ENCODE measurements at places on chromosomes 1 and 21.

- DNase-seq, result no peak
Measured at GRCh38 chr1:183812686-183813569, 8.0 kb downstream of the RGL1 start.

DNA sequence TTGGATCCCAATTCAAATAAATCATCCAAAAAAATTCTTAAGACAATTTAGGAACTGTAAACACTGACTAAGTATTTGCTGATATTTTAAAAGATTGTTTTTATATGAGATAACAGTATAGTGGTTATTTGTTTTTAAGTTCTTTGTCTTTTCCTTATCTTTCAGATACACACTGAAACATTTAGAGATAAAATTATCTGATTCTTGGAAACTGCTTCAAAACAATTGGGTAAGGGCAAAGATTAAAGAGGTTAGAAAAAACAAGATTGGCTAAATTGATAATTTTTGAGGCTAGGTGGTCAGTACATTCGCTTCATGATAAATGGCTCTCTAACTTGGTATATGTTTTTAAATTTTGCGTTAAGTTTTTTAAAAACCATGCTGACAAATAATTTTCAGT is 117.3 kb downstream of the PSMG1 start:
- DNase-seq, result no peak

DNA sequence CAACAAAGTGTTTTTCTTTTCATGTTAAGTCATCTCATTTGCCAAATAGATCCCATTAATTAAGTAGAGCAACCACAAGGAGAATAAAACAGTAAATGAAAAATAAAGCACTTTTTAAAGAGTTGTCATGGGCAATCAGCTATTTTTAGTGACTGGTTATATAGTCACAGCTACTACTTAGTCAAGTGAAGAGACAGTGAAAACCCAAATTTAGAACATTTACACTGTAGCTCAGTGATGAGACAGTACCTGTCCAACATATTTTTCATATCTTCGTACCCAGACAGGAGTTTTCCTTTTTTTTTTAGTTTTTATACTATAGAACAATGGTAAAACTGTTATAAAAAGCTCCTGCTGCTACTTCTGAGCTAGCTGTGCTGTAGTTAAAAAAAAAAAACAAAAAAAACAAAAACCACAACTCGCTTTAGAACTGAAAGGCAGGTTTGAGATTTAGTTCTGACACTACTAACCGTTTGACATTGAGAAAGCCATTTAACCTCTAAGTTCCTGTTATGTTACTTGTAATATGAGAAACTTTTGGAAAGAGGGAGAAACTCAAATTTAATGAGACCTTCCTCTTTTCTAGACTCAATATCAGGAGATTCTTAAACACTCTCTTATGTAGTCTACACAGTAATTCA is 777.5 kb downstream of the ADGRL2 start:
- DNase-seq, result no peak

DNA sequence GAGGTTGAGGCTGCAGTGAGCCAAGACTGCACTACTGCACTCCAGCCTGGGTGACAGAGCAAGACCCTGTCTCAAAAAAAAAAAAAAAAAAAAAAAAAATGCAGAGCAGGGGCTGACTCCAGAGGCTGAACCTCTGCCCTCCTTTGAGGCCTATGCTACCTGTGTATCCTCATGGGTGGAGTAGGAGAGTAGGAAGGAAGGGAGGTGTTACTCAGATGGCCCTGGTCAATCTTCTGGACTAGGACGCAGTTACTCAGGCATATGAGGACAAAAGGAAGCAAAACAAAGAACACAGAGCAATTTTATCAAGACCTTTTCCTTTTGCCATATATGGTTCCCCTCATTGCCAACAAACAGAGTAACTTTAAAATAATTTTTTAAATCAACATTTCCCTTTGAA is 35.2 kb downstream of the TGFBR3 start:
- DNase-seq, result no peak

GRCh38 chr1:100250264-100250663 is 630 bp upstream of the DBT start:
- DNase-seq, result no peak

DNA sequence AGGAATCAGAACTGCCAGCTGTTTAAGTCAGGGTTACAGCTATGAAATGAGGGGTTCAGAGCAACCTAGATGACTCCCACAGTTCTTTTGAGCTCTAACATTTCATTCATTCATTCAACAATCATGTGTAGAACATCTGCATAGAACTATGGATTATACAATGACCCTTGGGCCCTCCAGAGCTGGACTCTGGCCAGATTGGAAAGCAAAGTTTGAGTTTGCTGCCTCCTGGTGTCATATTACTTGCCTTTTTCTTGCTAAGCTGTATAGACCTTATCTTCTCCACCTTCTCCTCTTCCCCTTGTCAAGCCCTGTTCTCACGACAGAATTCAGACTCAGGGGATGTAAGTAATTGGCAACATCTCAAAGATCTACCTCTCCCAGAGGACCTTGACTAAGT is 4.0 kb downstream of the CASQ2 start:
- DNase-seq, result no peak

GRCh38 chr1:34924759-34925555 is 4.5 kb downstream of the DLGAP3 start:
- no peak for DNase-seq

DNA sequence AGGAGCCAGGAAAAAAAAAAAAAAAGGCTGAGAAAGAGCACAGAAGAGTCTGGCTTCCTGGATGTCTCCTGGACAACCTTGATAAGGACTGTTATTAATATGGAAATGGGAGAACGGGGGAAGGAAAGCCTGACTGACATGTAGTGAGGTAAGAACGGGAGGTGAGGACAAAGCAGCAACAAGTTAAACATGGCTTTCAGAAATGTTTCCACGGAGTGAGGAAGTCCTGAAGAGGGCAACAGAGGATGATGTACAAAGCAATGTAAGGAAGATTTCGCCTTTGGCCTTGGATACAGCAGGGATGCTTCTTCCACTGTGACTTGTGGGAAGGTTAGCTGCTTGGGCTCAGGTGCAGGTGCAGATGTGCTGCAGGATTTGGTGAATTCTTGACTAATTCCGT is 11.9 kb upstream of the NIBAN1 start:
- DNase-seq, result no peak

- DNase-seq, result no peak
Measured at GRCh38 chr1:210360852-210361477, 32.3 kb downstream of the HHAT start.

- DNase-seq, result no peak
Measured at GRCh38 chr1:20615946-20616846, 17.1 kb upstream of the PINK1 start.

GRCh38 chr1:76284842-76285241 is 210.3 kb downstream of the ST6GALNAC3 start:
- no peak for DNase-seq

GRCh38 chr1:230186003-230186863 is 119.2 kb downstream of the GALNT2 start:
- DNase-seq, result no peak

GRCh38 chr1:97660431-97661105 is 260.3 kb downstream of the DPYD start:
- no peak for DNase-seq

- DNase-seq, result no peak
Measured at GRCh38 chr1:244840219-244840794, 4.8 kb downstream of the COX20 start.

GRCh38 chr21:26449161-26449560 is 123.9 kb downstream of the CYYR1 start:
- no peak for DNase-seq

- DNase-seq, result no peak
Measured at GRCh38 chr1:237033061-237033460, 8.9 kb upstream of the RYR2 start.

GRCh38 chr1:4090976-4091660 is 191.0 kb upstream of the C1orf174 start:
- DNase-seq, result no peak

GRCh38 chr1:242723044-242723716 is 198.7 kb upstream of the PLD5 start:
- DNase-seq, result no peak

DNA sequence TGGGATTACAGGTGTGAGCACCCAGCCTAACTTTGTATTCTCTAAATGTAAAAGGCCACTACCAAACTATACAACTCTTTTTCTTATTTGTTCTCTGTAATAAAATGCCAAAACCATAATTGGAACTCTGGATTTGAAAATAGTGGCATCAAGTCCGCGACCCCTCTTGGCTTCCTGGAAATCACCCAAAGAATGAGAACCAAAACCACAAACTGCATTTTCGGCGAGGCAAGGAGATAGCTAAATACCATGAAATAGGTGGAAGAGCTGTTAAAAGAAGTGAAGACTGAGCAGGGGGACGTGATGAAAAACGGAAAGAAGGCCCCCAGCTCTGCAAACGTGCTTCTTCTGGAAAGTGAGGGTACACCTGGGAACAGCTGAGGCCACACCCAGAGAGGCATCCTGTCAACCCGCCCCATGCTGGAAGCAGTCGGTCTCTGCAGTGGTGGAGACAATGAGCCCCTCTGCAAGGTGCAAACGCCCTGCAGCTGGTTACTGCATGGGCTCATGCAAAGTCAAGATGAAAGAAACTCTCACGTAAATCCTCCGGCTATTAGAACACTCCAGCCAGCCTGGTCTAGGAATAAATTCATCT is 22.5 kb downstream of the VPS26C start:
- no peak for DNase-seq
